ENCODE measurements at places on chromosomes 12 and 14. TPM values are rescaled to one million over a fixed set of nuclear protein-coding genes. Genes with fewer than 3 reads are reported as not detected.

DNA sequence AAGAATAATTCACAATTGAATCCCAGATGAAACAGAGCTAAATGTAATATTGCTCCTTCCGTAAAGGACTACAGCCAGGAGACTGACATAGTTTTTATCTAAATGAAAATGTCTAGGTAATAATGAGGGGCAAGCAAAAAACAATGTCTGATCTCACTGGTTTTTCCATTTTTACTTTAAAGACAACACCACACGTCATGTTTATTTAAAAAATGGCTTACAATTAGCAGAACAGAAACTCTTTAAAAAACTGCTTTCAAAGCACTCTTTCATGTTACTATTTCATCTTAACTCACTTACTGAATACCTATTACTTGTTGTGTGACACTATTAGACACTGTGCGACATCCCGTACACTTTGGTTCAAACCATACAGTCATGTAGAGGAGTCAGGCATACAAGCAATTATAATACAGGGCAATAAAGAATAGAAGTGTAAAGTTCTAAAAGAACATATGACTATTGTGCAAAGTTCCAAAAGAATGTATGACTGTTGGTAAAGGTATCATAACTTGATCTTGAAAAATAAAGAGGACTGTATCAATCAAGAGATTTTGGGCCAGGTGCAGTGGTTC lies 9.1 kb downstream of the BTBD7 start:
- no peak for DNase-seq

DNA sequence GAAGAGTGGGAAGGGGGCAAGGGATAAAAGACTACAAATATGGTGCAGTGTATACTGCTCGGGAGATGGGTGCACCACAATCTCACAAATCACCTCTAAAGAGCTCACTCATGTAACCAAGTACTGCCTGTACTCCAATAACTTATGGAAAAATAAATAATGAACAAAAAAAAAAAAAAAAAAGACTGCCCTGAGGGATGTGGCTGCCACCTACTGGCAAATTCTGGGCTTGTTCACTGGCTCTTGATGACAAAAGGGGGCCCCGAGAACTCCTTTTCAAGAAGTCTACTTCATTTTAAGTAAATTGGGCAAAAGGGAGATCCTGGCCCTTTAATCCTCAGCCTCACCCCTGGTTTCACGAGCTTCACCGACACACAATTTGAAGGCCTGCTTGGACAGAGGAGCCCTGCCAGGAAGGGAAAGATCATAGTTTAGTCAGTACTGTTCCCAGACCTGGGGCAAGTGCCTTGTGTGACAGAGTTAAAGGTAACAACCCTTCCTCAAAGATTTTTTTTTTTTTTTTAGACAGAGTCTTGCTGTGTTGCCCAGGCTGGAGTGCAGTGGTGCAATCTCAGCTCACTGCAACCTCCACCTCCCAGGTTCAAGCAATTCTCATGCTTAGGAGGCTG lies 26.1 kb upstream of the STAC3 start:
- no peak for DNase-seq

- DNase-seq = no peak
Measured at GRCh38 chr12:112161711-112162110, 36.4 kb downstream of the TRAFD1 start.

- DNase-seq = no peak
Measured at GRCh38 chr12:5492562-5492961, 60.7 kb downstream of the NTF3 start.

DNA sequence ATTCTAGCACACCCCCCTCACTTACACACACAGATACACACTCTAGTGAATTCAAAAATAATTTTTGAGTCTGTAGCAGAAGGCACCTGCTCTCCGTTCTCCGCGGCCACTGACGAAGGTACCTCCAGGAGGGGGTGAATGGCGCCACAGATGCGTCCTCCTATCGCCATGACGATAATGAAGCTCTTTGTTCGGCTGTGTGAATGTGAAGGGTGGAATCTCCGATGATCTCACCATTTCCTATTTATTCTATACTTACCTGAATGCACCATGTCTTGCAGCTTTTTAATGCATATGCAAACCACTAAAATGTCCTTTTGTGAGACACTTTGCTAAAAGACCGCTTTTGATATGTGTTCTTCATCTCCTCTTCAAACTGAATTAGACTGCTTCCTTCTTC lies 162.7 kb downstream of the EGLN3 start:
- no peak for DNase-seq

DNA sequence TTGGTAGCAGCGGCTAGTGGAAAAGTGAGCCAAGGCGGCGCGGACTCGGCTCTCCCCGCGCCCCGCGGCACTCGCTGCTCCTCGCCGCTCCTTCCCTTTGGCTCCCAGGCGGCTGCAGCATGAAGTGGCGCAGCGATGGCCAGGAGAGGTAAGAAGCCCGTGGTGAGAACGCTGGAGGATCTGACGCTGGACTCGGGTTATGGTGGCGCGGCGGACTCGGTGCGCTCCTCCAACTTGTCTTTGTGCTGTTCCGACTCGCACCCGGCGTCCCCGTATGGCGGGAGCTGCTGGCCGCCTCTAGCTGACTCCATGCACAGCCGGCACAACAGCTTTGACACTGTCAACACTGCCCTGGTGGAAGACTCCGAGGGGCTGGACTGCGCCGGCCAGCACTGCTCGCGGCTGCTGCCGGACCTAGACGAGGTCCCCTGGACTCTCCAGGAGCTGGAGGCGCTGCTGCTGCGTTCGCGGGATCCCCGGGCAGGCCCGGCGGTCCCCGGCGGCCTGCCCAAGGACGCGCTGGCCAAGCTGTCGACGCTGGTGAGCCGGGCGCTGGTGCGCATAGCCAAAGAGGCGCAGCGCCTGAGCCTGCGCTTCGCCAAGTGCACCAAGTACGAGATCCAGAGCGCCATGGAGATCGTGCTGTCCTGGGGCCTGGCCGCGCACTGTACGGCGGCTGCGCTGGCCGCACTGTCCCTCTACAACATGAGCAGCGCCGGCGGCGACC lies 225.6 kb upstream of the CRY1 start:
- peak; percentile 75 for DNase-seq

- DNase-seq = no peak
Measured at GRCh38 chr12:41055875-41056577, 132.1 kb upstream of the PDZRN4 start.

DNA sequence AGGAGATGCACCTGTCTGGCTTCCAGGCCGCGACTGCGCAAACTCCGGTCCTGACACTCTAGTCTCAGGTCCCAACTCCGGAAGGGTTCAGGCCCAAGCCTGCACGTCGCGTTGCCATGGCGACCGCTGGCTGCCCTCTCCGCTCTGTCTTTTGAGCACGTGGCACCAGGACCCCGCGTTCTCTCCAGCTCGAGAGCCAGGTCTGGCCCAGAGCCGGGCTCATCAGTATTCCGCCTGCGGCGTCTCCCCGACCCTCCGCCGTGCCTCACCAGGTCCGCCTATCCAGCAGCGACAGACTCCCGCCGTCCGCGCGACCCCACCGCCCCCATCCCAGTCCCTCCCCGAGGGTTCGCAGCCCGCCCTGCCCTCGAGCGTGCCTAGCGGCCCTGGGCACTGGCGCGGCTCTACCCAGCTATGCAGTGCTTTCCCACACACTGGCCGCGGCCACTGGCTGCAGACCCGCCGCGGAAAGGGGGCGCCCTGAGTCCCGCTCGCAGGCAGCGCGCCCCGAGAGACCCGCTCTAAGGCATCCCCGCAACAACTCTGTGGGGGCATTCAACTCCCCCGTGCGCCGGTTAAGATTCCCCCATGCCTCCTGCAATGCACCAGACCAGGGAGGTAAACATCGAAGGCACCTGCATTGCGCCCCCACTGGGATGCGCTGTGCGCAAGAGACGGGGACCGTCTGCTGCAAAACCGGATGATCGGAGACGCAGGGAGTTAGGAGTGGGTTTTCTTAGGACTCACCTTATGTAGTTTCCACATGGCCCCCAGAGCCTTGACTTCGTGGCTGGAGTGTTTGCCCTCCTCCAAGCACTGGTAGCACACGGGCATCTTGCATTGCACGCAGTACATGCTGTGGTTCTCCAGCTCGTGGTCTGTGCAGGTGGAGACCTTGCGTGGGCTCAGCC lies 1.3 kb downstream of the TRIM9 start:
- DNase-seq = peak; percentile 80

- DNase-seq = no peak
Measured at GRCh38 chr12:101116911-101117310, 93.1 kb downstream of the SLC5A8 start.

DNA sequence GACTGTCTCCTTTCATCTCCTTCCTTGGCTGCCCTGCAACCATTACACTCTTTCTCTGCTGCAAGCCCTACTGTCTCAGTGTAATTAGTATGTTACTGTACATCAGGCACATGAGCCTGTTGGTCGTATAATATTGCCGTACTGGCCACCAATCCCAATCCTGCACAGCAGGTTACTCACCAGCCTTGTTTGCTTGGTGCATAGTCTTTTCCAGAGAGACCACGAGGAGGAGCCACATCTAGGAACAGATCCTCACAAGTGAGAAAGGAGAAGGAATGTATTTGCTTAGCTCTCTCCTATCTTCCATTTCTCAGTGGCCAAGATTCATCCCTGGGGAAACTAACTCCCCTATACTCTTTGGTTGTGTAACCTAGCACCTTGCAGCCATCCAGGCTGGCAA lies 33.0 kb upstream of the BICDL1 start:
- no peak for DNase-seq

DNA sequence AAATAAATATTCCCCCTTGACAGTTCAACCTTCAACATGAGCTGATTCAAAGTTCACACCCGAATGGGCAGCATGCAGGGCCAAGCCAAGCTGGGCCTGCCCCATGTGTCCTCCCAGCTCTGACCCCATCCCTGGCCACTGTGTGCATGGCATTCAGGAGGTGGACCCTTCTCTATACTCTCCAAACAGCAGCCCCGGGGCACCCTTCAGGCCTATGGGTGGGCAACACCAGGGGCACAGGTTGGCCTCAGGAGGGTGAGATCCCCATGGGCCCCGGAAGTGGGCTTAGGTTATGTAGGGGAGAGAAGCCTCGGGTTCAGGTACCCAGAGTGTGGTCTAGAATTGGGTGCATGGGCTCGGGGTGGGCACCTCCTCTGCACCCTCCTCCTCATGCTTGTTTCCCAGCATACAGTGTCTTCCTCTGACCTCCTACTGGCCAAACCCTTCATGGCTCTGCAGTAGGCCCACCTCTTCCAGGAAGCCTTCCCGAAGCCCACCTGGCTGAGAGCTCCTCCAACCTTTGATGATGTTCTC lies 31.5 kb upstream of the BCL7A start:
- no peak for DNase-seq

DNA sequence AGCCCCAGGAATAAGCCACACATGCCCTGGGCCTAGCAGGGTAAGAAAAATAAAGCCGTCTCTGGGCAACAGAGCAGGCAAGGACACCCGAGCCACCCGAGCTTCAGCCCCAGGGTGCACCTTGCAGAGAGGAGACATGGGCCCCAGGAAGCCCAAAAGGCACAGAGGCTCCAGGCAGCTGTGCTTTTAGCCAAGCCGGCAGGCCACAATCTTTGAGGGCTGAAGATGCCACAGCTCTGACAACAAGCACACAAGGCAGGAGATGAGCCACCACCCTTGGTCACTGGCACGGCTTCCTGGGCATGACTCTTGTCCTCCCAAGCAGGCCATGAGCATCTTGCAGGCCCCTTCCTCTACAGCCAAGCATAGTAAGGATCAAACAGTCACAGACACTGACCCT lies 86.3 kb downstream of the ITPK1 start:
- DNase-seq = no peak

DNA sequence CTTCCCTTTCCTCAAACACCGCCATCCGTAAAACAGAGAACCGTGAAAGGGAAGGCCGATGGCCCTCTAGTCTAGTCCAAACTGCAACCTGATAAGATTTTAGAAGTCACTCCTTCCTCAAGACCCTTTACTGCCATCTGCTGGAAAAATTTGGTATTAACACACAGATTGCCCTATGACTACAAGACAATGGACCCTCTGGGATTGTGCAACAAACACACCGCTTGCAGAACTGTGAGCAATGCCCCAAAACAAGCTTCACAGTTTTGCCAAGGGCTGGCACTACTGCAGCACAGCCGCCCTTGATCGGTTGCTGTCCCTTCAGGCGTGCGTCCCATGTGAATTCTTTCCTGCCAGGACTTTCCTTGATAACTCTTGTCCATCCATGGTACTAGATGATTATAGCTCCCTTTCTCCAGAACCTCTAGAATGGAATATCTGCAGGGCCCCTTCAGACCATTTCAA lies 23.1 kb downstream of the LLPH start:
- peak; percentile 70 for DNase-seq

DNA sequence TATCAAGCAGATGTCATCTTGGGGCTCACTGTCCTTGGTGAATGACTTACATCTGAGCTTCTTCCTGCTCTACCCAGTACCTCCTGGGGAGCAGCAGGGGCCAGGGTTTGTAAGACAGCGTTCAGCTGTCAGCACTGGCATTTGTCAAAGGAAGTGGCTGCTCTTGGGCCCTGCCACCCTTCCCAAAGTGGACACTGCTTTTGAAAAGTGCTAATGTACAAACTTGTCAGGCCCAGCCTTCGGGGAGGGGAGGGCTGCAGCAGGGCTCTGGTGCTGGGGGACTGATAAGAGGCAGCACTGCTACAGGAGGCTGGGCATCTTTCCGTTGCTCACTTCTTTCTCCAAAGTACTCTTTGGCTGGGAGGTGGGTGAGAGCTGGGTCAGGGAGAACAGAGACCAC lies 59.8 kb upstream of the RBM19 start:
- DNase-seq = no peak

- no peak for DNase-seq
Measured at GRCh38 chr12:79546466-79547043, 144.2 kb downstream of the PAWR start.

DNA sequence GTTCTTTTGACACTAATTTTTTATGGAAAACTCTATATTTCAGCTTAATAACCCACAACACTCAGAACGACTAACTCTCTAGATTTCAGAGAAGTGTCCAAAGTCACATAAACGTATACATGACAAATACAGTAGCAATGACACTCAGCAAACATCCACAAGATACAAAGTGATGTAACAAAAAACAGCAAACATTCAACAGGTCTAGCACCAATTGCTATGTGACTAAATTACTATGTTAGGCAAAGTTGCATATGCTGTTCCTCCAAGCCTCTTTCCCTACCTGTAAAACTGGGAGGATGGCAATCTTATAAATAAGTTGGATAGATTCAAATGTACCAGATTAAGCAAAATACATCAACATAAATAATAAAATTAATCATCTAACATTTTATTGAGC lies 1.7 kb downstream of the RECQL start:
- DNase-seq = no peak

- no peak for DNase-seq
Measured at GRCh38 chr14:34614638-34615037, 15.3 kb downstream of the SNX6 start.

DNA sequence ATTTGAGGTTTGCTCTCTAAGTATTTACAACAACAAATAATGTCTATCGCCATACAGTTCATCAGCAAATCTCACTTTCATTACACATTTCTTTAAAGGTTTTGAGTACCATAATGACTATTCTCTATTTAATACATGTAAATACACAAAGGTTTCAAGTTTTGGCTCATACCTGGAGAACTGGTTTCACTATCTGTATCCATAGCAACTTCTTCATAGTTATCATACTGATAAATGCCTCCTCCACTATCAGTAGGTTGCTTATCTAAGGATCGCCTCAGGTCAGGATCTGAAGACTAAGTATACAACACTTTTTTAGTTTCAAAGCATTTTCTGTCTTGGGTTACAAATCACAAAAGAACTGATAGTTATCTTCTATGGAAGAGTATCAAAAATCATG lies 21.4 kb downstream of the ZFC3H1 start:
- no peak for DNase-seq

Gene TMEM121
- total RNA-seq = not detected

Gene HECTD4
- total RNA-seq = 28.7 TPM

Gene NOS1
- 2.0 TPM for total RNA-seq

Gene IL31
- not detected for total RNA-seq

Gene UBC
- total RNA-seq = 559 TPM

Gene GPR84
- not detected for total RNA-seq

Gene AKAP3
- 1.0 TPM for total RNA-seq

Gene NPAS3
- 0.60 TPM for total RNA-seq

Gene MAP3K9
- 24.7 TPM for total RNA-seq
